ENCODE measurements at places on chromosomes 13 and 19.
A peak's percentile ranks its signal among the peaks of the same experiment; 100 is the strongest.

DNA sequence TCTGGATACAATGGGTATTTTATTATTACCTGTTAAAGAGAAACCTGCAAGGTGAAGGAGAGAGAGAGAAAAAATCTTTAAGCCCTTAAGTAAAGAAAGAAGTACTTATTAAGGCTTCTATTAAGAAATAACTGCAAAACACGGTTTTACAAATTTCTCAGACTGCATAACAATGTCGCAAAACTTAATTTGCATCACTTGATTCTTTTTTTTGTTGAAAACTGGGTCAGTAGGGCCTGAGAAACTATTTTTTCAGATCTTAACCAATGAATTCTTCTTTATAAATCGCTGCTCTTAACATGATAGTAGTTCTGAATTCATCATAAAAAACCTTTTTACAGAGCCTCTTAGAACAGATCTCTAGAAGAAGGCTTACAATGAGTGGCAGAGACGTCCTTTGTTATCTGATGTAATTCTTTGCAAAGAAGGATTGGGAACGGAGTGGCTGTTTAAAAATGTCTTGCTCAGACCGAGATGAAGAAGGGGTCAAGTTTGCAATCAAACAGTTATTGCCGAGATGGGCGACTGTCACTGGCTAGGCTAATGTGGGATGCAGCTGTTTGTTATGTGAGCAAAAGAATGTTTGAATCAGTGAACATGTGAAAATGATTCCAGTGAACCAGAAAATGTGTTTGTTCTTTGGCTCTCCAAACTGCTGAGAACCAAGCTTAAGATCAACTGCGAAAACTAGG, 76.3 kb downstream of the ZNF536 start:
- peak; percentile 23 for DNase-seq

- DNase-seq: no peak
Observed at GRCh38 chr13:113952983-113953520, 20.8 kb downstream of the C13orf46 start.

GRCh38 chr13:105627270-105627669, 908.2 kb downstream of the EFNB2 start:
- no peak for DNase-seq

DNA sequence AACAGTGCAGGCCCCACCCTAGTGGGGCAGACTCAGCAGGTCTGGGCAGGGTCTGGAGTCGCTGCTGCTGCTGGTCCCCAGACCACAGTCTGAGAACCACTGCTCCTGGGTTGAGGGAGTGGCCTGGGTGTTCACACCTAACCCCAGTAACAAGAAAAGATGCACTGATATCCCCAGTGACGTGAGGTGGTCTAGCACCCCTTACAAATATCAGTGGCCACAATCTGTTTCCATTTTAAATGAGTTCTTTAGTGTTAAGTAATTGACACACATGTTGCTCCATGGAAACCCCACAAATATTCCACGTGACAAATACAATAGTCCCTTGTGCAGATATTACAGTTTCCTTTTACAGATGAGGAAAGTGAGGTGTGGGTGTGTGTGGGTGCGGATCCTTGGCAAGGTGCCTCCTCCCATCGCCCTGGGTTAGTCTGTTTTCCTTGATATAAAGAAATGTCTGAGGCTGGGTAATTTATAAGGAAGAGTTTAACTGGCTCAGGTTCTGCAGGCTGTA, 96.3 kb upstream of the GPR183 start:
- no peak for DNase-seq

- no peak for DNase-seq
Observed at GRCh38 chr13:67577361-67577760, 347.2 kb upstream of the PCDH9 start.

DNA sequence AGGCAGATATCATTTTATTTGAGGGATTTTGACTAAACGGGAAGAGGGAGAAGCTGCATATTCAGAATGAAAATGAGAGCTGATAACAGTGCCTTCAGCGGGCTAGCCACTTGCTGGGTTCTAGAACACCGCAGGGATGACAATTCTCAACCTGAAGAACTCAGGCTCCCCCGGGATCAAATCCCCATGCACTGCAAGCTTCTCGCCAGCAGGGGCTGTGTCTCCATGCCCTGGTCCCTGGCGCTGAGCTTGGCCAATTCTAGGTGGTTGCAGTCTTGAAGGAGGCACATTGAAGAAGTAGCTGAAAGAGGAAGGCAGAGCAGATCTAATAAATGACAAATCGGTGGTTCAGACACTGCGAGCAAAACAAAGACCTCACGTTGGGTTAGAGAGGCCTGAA, 128.7 kb downstream of the UQCRFS1 start:
- DNase-seq: no peak

GRCh38 chr19:44648631-44649251, 5.0 kb downstream of the PVR start:
- DNase-seq: peak; percentile 88

- DNase-seq: no peak
Observed at GRCh38 chr13:59531571-59532091, 632.1 kb downstream of the DIAPH3 start.
